ENCODE measurements at places on chromosomes 7 and 10.

DNA sequence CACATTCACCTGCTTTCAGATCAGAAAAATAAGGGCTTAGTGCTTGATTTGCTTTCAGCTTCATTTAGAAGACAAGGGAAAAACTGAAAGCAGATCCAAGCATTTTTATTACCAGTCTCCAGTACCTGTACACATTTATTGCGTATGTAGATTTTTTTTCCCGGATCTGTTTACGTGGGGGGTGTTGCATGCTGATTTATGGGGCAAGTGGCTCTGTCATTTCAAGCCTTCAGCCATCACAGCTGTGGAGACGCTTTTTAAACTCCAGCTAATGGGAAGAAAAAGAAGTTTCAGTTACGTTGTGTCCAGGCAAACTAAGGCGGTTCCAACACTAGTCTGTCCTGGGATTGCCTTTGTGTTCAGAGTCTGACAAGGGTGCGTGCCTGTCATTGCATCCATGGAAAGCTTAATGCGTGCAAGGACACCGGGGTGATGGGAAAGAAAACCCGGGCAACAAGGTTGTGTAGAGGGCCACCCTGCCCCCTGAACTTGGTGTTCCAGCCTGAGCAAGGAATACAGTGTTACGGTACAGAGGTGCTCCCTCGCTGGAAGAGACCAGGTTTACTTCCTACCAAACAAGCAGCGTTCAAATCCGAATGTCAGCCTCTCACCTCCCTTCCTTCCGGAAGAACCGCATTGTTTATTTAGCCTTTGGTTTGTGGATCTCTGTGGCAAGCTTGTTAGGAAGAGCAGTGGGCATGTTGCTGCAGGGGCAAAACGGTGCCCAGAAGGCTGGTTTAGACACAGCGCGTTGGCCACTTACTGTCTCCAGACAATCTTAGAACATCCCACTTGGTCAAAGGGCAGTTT is 128.2 kb downstream of the FGFR2 start:
- no peak for DNase-seq

DNA sequence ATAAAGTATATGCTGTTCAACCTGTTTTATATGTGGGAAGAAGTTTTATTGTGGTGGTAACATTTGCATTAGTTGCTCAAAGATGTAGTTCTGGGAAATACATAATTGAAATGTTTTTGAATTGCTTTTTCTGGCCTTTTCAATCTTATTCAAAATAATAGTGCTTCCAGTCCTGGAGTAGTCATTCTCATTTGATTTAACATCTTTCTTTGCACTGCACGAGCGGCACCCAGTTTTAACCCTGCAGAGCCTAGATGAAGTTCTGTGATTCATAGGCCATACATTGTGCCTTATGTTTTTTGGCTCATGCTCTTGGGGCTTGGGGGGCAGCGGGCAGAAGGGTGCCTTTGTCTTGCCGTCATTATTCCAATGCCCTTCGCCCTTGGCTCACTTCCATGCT is 9.9 kb downstream of the ARID5B start:
- DNase-seq: no peak

DNA sequence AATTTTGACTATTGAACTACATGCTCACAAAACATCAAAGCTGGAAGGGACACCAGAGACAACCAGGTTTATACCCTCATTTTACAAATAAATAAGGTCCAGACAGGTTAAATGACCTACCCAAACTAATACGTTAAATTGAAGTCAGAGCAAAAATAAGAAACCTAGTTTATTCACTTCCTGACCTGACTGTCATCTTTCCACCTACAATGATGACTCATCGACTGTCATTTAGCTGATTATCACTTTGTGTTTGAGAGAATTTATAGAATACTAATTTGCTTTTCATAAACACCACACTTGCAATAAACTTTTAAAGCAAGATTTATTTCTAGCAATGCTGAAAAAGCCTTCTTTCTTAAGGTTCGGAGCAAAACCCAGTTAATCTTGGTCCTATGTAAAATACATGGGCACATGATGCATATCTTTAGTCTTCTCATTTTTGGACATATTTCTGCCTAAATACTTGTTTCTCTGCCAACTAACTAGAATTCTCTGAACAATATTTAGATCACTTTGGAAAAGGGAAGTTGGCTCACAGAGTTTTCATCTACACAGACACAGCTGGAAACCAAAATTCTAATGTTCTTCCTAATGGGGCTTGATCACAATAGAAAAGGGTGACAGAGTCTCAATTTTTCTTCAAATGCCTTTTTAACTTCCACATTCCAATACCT is 16.7 kb upstream of the LRRN3 start:
- DNase-seq: peak; percentile 62

DNA sequence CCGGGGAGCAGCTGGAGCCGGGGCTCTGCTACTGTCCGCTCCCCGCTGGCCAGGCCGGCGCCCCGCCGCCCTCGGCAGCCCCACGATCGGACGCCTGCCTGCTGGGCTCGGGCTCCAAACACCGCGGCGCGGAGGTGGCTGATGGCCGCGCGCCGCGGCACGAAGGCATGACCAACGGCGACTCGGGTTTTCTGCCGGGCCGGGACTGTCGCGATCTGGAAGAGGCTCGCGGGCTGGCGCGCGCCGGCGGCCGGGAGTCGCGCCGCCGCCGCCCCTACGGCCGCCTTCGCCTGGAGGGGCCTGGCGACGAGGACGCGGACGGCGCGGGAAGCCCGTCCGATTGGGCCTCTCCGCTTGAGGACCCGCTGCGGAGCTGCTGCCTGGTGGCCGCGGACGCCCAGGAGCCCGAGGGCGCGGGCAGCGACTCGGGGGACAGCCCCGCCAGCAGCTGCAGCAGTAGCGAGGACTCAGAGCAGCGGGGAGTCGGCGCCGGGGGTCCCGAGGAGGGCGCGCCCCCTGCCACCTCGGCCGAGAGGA is 570 bp downstream of the TBC1D12 start:
- no peak for DNase-seq

DNA sequence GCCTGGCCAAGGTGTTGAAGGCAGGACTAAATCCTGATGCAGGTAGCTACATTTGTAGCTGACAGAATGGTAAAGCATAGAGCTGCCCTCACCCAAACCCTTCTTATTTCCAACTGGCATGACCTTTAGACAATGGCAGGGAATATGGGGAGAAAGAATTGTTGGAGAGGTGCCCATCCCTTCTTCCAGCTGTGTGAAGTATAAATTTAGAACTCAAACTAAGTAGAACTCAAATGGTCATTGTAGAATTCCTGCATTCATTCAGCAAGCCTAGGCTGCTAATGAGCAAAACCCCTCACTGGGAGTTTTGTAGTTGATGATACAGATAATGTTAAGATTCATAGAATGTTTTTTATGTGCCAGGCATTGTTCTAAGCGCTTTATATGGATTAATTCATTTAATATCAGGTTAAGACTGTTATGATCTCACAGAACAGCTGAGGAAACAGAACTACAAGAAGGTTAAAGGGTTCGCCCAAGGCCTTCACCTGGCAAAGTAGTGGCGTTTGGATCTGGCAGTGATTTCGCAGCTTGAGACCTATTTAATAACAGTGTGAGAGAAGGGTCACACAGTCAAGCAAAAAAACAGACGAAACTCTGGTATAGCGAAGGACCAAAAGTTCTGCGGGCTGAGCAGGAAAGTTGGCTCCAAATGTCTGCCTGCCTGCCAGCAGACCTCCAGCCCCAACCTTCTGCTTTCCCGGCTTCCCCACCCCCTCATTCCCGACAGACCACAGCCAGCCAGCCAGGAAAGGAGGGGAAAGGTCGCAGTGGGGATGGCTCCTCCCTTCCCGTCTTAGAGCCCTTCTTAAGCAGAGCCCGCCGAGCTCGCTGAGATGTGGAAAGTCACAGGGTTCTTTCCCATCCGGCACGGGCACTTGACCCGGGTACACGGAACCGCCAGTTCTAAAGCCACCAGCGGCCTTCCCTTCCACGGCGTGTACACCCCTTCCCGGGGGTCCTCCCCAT is 1.6 kb upstream of the HILPDA start:
- DNase-seq: no peak

- DNase-seq: no peak
Observed at GRCh38 chr7:96097835-96098234, 224.1 kb downstream of the SLC25A13 start.

GRCh38 chr7:29980151-29980550 is 9.4 kb downstream of the SCRN1 start:
- no peak for DNase-seq

GRCh38 chr7:43588477-43589132 is 5.7 kb downstream of the STK17A start:
- no peak for DNase-seq

DNA sequence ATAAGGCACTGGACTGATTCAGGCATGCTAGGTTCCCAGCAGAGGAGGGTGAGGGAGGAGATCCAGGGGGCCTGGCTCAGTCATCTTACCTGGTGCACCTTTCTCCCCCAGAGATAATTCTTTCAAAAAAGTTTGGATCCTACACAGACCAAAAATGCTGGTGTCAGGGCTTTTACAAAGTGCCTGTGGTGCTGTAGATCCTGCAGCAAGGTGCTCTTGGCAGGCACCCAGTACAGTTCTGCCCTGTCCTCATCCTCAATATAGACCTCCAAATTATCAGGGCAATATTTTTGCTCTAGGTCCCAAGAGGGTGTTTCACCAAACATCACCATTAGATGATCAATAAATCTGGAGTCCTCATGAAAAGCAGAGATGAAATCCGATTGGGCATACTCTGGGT is 78.5 kb upstream of the IGFBP3 start:
- DNase-seq: no peak

GRCh38 chr7:102287111-102287980 is 678 bp downstream of the SH2B2 start:
- DNase-seq: peak; percentile 17

DNA sequence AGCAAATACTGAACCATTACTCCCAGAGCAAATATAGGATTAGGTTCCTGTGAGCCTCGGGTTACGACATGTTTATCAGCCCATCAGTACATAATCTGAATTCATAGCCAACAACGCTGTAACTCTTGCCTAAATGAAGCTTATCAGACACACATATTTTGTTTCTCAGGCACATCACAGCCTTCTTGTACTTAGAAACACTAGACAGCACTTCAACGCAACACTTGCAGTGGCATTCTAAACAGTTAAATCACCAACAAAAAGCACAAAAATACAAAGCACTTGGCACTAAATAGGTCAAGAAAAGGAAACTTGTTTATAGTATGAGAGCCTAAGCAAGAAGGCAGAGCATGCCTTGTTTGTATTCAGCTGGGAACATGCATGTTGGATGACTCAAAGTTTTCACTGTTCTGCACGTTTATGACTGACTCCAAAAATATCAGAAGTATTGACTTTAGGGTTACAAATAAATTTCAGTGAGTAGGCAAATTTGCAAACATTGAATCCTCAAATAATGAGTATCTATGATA is 75.0 kb downstream of the VPS50 start:
- DNase-seq: no peak

DNA sequence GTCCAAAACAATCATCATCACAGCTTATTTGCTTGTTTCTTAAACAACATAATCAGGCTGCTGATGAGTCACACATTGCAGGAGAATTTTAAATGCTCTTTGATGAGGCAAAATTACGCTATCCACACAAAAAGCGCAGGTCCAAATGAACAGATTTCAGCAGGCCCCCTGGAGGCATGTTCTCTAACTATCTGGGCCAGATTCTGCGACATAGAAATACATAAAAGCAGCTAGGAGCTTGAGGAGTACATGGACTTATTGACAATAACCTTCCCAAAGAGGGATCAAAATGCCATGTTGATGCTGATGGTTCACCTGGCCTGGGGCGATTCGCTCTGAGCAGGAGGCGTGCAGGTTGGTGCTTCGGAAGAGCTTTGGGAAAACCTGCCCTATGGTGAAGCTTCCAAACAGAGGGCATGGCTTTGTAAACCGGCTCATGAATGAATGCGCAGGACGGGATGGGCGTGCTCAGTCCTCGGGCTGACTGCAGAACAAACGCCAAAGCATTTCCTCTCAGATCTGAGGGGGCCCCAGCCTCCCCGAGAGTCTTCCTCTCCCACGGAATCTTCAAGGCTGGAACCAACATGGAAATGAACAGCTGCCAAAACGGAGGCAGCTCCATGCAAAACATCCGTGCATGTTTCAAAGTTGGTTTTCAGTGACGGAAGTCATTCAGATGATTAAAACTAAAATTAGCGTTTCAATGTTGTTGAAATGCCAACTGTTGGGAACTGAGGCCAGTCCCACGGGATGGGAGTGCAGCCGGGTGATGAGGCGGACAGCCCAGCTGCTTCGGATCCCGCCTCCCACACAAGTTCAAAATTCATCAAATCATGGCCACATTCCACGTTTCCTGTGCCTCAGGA is 179.6 kb downstream of the TCERG1L start:
- no peak for DNase-seq

DNA sequence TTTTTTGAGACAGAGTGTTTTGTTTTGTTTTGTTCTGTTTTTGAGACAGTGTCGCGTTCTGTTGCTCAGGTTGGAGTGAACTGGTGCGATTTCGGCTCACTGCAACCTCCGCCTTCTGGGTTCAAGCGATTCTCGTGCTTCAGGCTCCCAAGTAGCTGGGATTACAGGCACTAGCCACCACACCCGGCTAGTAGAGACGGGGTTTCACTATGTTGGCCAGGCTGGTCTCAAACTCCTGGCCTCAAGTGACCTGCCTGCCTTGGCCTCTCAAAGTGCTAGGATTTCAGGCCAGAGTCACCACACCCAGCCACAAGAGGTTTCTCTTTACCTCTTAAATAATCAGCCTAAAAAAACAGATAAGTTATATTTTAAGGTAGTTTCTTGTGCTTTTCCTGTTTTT is 8.7 kb upstream of the ARHGAP12 start:
- no peak for DNase-seq

DNA sequence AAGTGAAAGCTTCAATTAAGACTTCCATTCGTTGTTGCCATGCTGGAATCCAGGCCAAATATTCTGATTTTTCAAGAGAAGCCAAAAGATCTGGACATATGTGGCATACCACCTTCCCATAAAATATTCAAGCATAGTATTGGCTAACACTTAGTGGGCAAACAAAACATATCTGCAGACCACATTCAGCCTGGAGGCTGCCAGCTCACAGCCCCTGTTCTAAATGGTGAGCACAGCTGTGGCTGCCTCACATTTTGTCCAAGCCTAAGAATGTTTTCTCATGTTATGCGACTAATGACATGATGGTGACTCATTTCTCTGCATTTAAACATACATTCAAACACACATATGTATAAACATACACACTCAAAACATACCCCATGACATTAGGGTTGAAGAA is 10.6 kb upstream of the CALU start:
- DNase-seq: no peak
